Stimulated activated CD8-positive, alpha-beta memory T cell treated with anti-CD3 and anti-CD28 coated beads, Interleukin-2, amount 100 ng/mL, for 1 hour (primary cell): ENCODE measurements at places on chromosomes 5 and 9.

- DNase-seq: no peak
Measured at GRCh38 chr5:73808911-73809310, 182.9 kb downstream of the ARHGEF28 start.

GRCh38 chr5:157890836-157891597 is 32.1 kb upstream of the CLINT1 start:
- DNase-seq: no peak

DNA sequence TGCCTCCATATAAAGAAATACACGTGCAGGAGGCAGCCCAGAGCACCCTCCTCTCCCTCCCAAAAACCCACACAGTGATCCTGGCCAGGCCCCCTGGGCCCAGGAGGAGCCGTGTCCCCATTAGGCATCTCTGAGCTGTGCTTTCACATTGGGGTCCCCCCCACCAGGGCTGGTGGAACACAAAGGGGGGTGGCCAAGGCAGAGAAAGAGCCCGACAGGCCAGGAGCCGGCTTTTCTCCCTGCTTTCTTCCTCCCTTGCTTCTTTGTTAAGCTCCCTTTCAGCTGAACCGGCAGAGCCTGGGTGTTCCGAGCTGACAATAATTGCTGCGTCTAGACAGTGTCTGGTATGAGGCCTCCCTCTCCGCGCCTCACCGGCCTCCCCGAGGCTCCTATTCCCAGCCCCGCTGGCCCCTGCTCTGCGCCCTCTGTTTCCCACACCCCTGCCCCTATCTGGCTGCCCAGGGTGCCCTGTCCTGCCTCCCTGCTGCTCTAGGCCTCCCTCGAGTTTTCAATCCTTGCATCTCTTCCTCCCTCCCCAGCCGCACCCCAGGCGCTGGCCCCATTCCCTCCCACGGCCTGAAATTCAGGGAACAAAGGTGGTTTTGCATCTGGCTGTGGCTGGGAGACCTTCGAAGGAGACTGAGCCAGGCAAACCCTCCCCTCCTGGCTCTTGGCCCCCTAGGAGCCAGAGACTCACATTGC is 120.6 kb downstream of the C9orf50 start:
- no peak for DNase-seq

DNA sequence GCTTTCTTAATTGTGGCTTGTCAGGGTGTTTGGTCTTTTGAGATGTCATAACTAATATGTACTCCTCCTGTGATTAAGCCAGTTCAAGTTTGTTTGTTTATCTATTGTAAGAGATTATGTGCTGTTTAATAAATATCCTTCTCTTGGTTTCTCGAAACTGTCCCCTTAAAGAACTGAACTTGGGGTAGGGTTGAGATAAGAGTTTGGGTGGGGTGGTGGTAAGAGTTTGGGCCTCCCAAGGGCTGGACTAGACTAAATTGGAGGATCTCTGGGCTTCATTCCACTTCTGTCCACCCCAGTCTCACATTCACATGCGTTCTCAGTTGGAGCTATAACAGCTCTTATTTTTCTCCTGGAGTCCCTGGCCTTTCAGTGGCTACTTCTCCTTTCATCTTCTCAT is 38.2 kb downstream of the AQP7 start:
- no peak for DNase-seq

DNA sequence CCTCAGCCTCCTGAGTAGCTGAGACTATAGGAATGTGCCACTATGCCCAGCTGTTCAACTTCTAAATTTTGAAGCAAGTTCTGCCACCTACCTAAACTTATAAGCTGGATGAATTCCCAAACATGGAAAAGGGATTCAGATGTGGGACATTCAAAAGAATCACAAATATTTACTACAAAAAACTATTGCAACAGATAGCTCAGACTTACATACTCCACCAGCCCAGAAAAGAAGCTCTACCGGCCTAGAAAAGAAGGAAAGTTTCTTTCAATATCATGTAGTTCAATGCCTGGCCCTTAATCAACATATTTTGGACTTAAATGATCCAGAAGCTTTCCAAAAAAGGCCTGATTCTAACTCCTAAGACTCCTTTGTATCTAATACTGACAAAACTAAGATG is 23.8 kb downstream of the SH3RF2 start:
- DNase-seq: no peak

DNA sequence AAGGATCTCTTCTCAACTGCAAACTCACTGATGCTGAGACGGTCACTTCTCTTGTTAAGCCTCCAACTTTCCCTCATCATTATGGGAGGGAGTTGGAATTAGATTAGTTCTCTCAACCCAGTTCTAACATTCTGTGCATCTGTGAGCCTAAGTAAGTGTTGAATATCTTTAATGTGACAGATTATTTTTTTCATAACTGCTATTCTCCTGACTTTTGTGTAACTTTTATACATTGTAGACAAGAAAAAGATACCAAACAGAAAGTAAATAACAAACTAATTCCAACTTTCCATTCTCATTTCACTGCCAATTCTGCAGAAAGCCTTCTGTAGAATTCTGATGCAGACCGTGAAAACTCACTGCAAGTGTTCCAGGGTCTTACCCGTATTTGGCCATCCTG is 813.5 kb downstream of the TLE4 start:
- no peak for DNase-seq

DNA sequence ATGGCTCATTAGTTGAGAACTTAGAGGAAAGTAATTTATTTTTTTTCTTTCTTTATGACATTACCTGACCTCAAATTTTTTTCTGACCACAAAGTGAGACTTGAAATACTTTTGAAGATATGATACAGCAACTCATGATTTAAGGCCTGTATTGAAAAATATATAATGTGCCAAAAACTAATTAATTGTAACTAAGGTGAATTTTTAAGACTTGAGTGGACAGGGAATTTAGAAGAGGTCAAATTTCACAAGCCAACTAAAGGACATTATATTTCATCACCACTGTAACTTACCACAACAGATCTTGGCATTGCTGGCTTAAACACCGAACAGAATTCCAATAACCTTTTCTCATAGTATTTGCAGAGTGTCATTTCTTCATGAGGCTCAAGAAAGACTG is 1.8 kb downstream of the CCNH start:
- no peak for DNase-seq

GRCh38 chr5:67063791-67064190 is 132.8 kb downstream of the CD180 start:
- no peak for DNase-seq

GRCh38 chr9:34332076-34332964 is 3.0 kb downstream of the NUDT2 start:
- DNase-seq: no peak

GRCh38 chr5:130884023-130884422 is 281.0 kb downstream of the HINT1 start:
- no peak for DNase-seq

GRCh38 chr9:33167084-33167971 is at the start of gene B4GALT1:
Gene B4GALT1 (minus strand): TSS chr9:33167336. CDS start chr9:33167169, 167 bp downstream.
- peak; percentile 97 for DNase-seq

GRCh38 chr9:90012949-90013348 is 408.1 kb downstream of the GADD45G start:
- no peak for DNase-seq

DNA sequence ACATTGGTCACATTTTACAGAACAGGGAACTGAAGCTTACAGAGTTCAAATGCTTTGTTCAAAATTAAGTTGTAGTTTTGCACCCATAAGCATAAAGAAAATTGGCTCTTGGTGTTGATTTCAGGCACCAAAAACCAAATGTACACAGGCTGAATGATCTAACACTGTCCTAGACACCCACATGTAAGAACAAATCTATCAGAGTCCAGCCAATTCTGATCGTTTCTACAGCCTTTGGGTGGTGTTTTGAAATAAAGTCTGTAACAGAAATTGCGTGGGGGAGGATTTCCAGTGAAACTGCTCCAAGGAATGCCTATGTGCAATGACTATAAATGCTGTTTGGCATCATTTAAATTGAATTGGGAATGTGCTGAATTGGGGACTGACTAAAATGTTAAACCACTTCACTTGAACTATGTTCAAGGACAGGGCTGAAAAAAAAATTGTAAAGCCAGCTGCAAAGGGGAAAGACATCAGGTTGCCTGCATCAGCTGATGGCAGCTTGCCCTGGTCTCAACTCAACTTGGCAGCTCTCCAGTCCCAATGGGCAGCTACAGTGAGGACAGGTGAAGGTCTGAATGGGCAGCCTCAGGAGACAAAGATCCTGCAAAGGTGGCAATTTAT is 92.2 kb upstream of the TRPC7 start:
- DNase-seq: no peak

- no peak for DNase-seq
Measured at GRCh38 chr5:112625689-112626438, 111.8 kb upstream of the APC start.

DNA sequence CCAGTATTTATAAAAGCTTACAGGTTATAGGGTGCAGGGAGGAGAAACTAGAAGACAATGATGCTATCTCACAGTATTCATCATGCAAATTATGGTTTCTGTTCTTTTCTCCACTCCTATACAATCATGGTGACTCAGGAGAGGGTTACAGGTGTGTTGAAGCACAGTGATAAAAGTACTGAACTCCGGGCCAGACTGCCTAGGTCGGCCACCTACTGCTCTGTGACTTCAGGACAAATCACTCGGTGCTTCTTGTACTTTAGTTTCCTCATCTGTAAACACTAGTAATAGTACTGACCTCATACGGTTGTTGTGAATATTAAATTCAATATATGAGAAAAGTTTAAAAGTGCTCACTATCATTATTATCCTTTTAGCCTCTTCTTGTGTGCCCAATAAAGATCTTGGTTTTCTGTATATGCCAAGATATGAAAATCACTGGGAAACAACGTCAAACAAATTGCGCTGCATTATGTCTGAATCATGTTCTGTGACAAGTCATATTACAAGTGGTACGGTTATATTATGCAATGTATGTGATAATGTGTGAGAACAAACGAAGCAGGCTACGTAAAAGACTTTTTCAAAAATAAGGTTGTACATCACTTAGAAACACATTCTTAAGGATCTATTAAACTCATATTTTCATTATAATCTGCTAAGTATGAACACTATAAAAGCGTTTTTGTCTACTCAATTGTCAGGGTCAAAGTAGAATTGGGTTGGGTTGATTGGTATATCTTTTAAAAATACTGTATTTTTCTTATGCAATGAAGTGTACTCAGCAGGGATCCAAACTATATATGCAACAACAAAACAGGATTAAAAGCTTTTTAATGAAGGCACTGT is 153.3 kb downstream of the EFNA5 start:
- DNase-seq: no peak

- DNase-seq: no peak
Measured at GRCh38 chr9:76271755-76272154, 122.5 kb downstream of the RFK start.

DNA sequence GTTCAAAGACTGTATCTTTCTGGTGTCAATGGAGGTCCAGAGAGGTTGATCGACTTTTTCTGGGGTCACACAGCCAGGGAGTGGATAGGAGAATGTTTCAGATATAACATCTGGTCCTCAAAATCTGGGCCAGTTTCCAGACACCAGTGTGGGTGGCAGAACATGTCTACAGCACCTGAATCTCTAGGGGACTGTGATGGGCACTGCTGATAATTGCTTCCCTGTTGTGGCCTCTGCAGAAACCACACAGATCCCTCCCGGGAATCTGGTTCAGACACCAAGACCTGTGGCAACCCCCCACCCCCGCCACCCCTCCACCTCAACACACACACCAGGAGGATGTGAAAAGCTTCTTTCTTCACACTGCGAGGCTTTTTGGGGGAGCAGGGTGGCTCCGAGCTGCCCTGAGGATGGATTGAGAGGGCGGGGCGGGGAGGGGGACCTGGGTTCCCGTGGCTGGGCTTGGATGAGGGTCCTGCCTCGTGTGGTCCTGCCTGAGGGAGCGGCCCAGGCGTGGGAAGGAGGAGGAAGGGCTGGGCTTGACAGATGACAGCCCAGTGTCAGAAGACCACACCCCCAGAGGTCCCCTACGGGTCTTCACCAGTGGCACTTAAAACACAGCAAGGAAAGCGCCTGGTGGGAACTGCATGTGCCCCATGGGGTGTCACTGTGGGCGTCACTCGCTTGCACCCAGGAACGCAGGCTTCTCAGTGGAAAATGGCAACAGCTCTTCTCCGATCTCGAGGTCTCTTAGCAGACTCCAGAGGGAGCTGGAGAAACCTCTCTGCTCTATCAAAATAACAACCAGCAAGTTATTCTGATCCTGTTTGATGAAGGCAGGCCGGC is 55.2 kb downstream of the TRIP13 start:
- no peak for DNase-seq

DNA sequence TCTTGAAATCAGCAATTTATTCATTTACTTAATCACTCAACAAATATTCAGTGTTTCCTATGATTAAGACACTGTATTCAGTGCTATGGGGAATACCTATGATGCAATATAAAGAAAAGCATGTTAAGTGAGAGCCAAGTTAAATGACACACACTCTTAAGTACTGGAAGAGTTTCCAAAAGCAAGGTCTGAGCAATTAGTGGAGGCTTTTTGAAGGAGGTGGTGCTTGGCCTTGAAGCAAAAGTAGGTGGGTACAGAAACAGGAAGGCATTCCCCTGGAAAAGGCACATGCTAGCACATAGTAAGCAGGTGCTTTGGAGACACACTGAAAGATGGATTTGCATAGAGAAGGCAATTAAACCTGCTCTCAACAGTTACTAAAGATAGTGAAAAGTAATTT is 4.0 kb downstream of the TSLP start:
- DNase-seq: no peak

DNA sequence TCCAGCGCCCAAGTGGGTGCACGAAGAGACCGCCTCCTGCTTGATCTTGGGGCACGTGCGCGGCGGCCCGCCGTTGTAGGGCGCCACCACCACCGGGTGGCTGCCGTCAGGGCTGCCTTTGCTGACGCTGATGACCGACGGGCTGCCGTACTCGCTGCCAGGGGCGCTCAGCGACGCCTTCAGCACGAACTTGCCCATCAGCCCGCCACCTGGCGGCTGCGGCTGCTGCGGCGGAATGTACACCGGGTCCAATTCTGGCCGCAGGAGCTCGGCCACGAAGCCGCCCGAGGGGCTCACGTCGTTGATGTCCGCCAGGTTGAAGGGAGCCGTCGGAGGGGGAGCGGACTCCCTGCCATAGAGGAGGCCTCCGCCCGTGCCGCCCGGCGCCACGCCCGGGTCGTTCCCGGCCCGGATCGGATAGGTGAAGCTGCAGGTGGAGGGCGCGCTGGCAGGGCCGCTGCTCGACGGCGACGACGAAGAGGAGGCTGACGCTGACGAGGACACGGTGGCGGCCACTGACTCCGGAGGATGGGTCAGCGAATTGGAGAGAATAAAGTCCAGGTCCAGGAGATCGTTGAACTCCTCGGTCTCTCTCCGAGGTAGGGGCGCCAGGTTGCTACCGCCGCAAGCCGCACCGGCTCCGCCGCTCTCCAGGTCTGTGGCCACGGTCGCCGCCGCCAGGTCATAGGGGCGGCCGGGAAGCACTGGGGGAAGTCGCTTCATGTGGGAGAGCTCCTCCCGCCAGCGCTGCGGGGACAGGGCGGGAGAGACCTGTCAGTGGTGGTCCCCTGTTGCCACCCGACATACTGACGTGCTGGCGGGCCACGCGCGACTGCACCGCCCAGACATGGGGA is 1.8 kb downstream of the KLF4 start:
- DNase-seq: no peak

DNA sequence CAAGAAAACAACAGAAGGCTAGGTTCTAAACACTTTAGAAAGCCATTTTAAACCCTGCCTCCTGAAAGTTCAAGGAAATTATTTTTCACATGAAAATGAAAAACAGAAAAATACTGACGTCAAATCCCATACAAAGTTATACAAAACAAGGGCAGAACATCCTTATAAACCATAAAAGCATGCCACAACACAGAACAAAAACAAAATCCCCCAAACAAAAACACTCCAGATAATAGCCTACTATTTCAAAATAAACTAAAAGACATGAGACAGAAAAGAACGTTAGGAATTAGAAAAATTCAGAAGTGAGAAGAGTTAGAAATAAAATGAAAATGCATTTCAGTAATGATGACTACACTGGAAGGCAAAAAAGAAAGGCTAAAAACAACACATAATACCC is 173.6 kb downstream of the DCP2 start:
- DNase-seq: no peak
